Stimulated activated CD8-positive, alpha-beta memory T cell treated with anti-CD3 and anti-CD28 coated beads, Interleukin-15, amount 100 ng/mL, for 4 hours (primary cell): ENCODE measurements at places on chromosomes 2 and 18.

DNA sequence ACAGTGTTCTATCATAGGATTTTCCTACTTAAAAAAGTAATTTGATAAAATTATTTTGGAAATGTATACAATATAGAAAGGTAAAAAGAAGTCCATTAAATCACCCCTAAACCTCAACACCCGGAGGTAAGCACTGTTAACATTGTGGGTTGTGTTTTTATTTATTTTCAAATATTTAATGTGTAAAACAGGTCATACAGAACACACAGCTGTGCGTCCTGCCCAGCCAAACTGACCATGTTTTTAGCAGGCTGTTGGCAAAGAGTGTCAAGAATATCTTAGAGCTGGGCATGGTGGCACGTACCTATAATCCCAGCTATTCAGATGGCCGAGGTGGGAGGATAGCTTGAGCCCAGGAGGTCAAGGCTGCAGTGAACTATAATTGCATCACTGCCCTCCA is 78.8 kb upstream of the ZNF532 start:
- DNase-seq: no peak

GRCh38 chr2:233380132-233380895 is 26.0 kb downstream of the DGKD start:
- no peak for DNase-seq

- no peak for DNase-seq
These were observed 33.6 kb upstream of the RND3 start for GRCh38 chr2:150520887-150521664.

DNA sequence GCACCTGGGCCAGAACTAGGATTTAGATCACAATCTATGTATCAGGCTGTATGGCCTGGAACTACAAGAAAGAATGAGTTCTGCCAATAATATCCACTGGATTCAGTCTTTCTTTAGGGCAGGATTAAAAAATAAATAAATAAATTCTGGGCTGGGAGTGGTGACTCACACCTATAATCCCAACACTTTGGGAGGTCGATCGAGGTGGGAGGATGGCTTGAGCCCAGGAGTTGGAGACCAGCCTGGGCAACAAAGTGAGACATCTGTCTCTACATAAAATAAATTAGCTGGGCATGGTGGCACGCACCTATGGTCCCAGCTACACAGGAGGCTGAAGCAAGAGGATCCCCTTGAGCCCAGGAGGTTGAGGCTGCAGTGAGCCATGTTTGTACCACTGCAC is 8.1 kb downstream of the AMMECR1L start:
- DNase-seq: no peak

- no peak for DNase-seq
These were observed 86.3 kb downstream of the R3HDM1 start for GRCh38 chr2:135617501-135618015.

GRCh38 chr2:80392441-80392840 is 87.9 kb upstream of the LRRTM1 start:
- no peak for DNase-seq

GRCh38 chr2:74564222-74564621 is 9.7 kb downstream of the DOK1 start:
- no peak for DNase-seq

- DNase-seq: no peak
These were observed 248.7 kb downstream of the MEIS1 start for GRCh38 chr2:66683599-66683998.

DNA sequence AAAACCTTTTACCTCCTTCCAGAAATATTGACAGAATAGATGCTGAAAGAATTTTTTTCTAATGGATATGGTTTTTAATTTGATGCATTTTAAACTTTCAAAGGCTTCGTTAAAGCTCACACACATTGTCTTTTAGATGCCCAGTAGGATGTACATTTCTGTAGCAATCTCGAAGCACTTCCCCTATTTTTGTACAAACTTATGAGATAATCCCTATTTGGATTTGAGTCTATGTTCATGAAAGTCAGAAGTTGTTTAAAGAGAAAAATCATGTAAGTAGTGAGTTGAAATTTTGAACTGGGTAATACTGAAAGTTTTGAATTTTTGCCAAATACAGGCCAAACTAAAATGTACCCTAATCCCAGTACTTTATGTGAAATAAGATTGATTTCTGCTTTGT is 38.1 kb upstream of the MMADHC start:
- no peak for DNase-seq

GRCh38 chr2:185891804-185892411 is 153.3 kb downstream of the FSIP2 start:
- DNase-seq: no peak

DNA sequence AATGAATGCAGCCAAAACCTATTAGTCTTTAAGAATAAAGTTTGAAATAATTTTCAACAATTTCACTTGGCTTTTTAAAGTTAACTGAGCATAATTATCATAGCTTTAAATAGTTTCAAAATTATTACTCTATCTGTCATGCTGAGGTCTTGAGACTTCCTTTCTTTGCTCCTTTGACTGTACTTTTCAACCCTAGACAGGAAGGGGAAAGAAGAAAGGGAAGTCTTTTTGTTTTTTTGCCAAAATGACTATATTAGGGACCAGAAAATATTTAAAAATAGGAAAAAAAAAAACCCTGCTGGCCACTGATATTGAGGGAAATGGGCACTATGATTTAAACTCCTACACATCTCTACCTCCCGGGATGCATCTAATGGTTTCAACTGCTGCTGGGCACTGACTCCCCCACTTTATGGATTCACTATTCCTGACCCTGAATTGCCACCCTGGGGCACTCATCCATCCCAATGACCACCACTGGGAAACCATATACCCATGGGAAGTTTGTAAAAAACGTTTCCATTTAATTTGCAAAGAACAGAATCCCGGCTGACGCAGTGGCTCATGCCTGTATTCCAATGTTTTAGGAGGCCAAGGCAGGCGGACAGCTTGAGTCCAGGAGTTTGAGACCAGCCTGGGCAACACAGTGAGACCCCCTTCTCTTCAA is 50.5 kb downstream of the GAREM1 start:
- no peak for DNase-seq

- DNase-seq: no peak
These were observed 270.8 kb downstream of the NYAP2 start for GRCh38 chr2:225670111-225670974.

- no peak for DNase-seq
These were observed 17.4 kb downstream of the SLC38A11 start for GRCh38 chr2:164937864-164938401.

DNA sequence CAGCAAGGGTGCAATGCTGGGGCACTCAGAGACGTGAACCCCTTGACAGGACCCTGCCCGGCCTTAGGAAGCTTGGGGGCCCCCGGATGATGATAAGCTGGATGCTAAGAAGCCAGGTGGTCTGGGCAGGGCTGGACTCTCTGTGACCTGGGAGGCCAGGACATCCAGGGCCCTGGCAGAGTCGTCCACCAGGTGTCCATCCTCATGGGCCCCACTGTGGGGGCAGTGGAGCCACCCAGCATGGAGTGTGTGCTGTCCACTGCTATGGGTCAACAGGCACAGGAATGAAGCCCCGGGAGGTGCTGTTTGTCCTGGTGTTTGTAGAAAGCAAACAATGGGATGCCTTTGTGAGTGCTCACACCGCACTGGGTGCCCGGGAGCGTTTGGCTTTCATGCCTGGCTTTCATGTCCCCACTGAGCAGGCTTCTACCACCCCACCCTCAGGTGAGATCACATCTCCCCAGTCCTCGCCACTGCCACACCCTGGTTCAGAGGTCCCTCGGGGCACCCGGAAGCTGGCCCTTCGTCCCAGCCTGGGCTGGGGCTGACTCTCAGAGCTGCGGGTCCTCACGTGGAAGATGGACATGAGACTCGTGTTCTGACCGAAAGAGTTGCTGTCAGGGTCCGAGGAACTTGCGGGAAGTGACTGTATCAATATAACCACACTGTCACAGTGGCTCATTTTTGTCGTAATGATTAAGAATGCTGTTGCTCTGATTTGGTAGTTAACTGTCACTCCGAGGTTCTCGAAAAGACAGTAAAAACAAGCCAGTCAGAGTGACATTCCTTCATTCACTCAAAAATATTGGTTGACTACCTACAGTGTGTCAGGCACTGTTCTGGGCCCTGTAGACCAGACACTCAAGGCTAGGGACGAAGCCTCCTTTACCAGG is 53.3 kb downstream of the INHBB start:
- DNase-seq: no peak

DNA sequence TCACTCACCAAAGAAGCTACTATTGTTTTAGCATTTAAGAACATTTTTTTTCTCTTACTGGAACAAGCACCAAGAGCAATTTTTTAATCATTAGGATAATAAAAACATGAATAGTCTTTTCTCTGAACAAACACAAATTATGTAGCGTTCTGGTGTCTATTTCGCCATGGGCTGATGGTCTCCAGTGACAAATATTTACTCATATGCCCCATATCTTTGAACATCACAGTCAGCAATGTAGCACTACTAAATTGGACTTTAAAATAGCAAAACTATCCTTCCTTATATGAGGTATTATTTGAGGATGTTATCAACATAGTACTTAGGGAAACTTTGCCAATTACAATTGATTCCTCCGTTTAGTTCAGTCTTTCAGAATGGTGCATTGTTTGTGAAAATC is 1326.0 kb upstream of the ZEB2 start:
- DNase-seq: no peak

DNA sequence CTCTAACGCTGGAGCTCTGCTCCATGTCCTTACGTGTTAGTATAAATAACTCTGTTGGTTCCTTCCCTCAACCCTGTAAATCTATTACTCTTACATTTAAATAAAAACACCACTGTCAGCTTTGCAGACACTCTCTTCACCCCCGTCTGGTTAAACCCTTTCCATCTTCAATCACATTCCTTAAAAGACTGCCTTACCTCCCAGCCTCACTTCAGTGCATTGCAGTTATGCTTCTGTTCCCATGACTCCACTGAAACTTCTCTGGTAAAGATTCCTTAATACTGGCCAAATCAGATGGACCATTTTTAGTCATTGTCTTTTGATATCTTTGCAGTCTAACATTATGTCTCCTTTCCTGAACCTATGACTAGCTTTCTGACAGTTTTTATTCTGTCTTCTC is 61.7 kb downstream of the EML4 start:
- DNase-seq: no peak

GRCh38 chr2:53767405-53768241 is at the start of gene CHAC2:
Gene CHAC2 (plus strand): TSS chr2:53767804. CDS start chr2:53767887, 83 bp downstream.
- DNase-seq: peak; percentile 70

- DNase-seq: no peak
These were observed 189.8 kb downstream of the LTBP1 start for GRCh38 chr2:33136566-33136965.

GRCh38 chr2:8857709-8858108 is 20.3 kb upstream of the KIDINS220 start:
- DNase-seq: no peak

- DNase-seq: no peak
These were observed 1044.1 kb upstream of the ZEB2 start for GRCh38 chr2:145563741-145564615.

GRCh38 chr2:179255129-179255528 is 9.5 kb downstream of the SESTD1 start:
- DNase-seq: no peak

DNA sequence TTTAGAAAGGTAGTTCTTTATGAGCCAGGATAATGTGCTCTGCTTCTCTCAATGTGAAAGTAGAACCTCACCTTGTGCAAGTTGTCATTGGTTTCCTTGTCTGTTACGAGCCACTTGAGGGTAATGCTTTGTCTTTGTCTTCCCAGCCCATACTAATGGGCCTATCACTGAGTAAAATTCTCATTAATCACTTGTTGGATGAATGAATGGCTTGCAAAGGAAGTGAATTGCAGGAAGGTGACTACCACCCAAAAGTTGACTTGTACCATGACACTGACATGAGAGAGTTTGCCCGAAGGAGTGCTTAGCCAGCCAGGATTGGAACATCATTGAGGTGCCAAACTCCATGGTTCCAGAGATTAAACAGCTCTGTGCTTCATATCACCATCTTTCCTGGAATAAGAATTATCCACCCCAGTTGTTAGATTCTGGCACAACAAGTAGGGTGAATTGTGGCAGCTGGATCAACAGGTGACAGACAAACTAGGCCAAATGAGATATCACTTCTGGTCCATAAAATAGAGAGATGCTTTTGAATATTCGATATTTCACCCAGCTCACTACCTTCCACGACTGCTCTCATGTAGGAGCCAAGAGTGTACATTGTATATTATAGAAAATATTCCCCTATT is 20.5 kb upstream of the CD28 start:
- DNase-seq: no peak
